ENCODE measurements at places on chromosomes 5 and 9.
A peak's percentile ranks its signal among the peaks of the same experiment; 100 is the strongest.

DNA sequence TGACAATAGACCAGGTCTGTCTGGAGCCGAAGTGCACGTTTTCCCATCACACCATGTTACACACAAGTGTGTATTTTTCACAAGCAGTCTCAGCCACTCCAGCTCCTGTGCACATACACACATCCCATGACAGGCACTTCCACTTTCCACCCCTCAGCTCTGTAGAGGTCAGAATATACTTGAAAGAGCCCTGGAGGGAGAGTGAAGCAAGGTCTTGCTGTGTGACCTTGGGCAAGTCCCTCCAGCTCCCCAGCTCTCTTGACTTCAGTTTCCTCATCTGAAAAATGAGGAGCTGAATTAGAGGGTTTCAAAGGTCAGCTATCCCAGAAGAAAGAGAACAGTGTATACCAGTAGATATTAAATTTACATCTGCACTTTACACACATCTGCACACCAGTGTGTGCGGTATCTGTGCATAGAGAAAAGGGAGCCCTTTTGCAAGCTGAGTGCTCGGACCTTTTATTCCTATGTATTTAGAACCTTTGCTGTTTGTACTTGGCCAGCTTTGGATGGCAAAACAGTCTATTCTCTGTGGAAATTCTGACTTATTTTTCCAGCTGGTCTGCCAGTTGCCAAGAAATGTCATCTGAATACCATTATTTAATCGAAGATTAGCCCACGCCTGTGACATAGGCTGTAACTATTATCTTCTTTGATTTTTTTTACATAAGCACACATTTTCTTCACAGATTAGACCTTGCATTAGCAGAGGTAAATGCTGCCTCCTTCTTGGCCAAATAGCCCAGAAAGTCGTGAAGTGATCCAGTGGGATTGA lies 528.0 kb downstream of the BNC2 start:
- DNase-seq, result no peak

DNA sequence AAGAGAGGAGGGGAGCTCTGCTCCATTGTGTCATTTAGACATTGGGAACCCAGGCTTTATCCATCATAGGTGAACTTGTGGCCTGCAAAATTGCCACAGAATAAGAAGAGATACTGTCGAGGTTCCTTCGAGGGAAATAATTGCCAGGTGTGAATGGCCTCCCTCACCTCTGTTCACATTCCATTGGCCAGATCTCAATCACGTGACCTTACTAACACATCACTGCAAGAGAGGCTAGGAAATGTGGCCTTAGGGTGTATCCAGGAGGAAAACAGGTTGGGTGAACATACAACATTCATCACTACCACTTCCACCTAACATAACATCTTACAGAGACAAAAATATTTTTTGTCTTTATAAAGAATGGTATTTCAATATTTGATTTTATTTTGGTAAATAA lies 182.1 kb downstream of the FBXL7 start:
- no peak for DNase-seq

DNA sequence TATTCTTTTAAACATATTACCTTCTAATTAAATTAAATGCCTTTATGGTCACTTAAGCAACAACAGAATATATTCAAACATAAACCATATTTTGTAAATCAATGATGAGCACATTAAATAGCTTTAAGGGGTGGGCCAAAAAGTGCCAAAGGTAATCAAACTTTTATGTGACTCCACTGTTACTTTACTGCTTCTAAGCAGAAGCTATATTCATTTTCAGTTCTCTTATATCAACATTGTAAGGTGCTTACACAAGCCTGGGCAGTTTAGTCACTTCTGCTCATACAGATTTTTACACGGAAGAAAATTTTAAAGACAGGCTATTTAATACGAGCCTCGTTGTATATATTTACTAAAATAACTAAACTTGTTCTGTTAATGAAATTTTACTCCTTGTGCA lies 29.9 kb downstream of the RFX3 start:
- DNase-seq, result no peak

DNA sequence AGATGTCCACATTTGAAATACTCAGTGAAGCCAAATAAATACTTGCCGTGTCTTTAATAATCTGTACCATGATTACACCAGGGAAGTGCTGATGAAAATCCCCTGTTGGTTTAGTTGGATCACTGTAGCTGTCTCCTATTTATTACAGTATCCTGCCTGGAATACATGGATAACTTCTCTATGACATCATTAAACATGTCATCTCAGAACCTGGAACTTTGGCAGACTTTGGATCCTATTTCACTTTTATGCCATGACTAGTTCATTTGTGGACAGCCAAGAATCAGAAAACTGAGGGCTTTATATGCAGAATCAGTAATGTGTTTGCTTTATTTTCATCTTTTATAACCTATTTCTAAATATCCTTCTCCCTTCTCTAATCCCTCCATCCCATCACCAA lies at the start of gene TXNDC8:
Gene TXNDC8, minus strand, starts transcription at position 137 of the 400 bp plus-strand sequence.
- no peak for DNase-seq

DNA sequence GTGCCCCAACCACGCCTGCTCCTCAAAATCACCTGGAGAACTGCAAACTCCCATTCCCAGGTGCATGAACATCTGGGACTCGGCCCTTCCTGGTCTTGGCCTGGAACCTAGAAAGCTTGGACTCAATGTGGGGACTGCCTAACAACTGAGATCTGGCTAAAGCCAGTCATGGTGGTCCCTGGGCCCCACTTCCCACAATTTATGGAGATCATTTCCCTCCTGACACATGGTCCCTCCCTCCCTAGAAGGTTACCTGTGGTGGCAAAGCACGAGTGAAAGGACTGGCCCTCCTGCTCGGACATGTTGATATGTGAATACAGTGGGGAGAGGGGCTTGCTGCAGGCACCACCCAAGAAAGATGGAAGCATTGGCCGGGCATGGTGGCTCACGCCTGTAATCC lies 18.8 kb downstream of the BICD2 start:
- DNase-seq, result no peak

DNA sequence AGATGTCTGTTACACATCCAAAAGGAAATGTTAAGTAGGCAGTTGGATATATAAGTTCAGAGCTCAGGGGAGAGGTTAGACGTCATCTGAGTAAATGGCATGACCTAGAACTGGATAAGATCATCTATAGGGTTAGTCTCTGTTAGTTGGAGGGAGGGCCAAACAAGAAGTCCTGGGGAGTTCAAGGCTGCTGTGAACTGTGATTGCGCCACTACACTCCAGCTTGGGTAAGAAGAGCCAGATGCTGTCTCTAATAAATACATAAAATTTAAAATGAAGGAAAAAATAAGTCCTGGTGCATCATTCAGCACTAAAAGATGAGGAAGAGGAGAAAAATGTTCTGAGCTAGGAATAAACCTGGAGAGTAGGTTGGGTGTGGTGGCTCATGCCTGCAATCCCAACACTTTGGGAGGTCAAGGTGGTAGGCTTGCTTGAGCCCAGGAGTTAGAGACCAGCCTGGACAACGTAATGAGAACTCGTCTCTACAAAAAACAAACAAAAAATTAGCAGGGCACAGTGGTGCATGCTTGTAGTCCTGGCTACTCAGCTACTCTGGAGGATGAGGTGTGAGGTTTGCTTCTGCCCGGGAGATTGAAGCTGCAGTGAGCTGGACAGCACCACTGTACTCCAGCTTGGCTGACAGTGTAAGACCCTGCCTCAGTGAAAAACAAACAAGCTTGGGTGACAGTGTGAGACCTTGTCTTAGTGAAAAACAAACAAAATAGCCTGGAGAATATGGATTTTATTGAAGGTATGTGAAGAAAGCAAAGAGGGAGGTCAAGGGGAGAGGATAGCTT lies 123.6 kb downstream of the ACTBL2 start:
- no peak for DNase-seq

- DNase-seq, result peak; percentile 19
Measured at GRCh38 chr5:81971111-81971711, 612 bp upstream of the ATG10 start.

GRCh38 chr5:43652537-43653302 lies 49.7 kb downstream of the NNT start:
- DNase-seq, result no peak

GRCh38 chr5:145830594-145830993 lies 4.5 kb downstream of the PRELID2 start:
- DNase-seq, result no peak

- DNase-seq, result no peak
Measured at GRCh38 chr9:215631-216155, 1.0 kb downstream of the DOCK8 start.

- no peak for DNase-seq
Measured at GRCh38 chr5:144522698-144523097, 352.0 kb downstream of the KCTD16 start.

DNA sequence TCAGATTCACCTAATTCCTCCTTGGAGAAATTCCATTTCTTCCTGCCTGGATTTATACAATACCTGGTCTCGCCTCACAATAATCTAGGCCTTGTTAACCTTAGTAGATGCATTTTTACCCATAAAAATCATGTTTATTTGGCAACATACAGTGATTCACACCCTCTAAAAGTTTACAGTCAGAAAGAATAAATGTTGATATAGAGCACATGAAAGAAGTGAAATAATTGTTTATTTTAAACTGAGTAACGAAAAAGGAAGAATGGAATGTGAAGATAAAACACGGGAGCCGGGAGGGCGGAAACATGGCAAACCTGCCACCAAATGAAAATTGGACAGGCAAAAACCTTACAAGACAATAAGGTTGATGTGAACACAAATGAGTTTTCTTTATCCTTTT lies 28.9 kb upstream of the KCNN2 start:
- no peak for DNase-seq

DNA sequence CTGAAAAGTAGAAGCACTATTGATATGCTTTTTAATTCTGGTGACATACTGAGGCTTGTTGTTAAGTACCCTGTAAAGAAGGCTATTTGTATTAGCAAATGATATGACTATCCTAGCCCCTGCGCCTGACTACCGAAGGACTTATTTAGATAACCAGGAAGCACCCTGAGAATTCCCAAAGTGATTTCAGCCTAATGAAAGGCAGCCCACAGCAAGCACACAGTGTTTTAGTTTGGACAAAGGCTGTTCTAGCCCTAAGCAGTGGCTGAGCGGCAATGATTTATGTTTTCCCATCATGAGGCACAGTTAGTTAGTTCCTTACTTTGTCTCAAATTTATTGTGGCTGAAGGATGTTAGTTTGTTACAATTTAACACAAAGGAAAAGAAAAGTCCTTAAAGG lies 235.3 kb downstream of the KCTD16 start:
- no peak for DNase-seq

GRCh38 chr5:11522796-11523195 lies 381.4 kb downstream of the CTNND2 start:
- no peak for DNase-seq

GRCh38 chr5:88785746-88786565 lies 97.0 kb downstream of the MEF2C start:
- peak; percentile 58 for DNase-seq

DNA sequence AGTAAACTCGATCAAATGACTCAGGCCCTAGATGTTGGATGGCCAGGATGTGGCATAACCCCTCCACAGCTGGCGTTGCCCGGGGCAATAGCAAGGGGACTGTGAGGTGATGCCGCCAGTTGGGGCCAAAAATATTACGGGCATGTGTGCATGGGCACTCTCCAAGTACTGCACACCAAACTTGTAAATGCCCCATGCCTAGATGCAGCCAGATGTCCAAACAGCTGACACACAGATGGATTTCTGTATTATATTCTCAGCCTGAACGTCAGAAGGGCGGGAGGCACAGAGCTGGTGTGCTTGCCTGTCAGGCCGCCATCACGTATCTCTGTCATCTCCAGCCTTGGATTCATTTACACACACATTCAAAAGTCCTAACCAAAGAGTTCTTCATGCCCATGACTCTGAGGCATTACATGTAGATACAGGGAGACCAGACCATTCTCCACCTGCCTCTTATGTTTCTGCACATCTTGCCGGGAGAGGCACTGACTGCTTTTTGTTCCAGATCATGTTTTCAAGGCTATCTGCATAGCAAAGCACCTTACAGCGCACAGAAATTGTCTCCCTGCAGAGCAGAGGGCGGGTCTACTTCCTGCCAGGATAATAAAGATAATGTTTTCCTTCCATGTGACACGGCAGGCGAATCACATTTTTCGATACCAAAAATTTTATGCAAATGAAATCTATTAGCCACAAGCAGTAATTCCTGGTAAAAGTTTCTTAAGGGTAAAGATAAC lies 200.9 kb upstream of the ADAMTS16 start:
- no peak for DNase-seq

DNA sequence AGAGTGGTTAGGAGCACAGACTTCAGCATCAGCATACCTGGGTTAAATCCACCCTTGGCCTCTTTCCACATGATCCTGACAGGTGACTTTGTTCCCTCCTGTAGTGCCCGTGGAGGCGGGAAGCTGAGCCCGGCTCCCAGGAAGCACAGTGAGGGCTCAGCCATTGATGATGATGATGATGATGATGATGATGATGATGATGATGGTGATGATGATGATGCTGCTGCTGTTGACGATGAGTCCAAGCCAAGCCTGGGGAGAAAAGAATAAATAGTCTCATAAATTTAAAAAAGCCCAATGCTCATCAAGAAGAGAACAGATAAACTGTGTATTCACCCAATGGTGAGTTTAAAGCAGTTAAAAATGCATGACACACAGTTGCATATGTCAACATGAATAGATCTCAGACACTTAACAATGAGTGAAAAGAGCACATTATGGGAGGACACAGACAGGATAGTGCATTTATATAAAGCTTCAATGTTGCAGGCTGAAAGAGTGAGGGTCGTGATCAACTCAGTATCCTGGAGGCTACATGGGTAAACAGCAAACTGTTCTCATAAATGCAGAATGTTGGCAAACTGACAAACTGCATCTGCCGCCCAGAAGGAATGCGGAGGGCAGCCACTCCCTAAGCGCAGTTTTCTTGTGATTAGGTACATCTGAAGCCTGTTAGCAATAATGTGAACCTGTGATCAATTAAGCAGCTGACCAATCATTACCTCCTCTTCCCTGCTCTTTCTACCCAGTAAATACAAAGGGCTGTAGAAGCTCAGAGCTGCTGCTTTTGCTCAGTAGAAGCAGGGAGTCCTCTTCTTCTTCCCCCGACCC lies 11.7 kb upstream of the CFAP157 start:
- DNase-seq, result no peak

DNA sequence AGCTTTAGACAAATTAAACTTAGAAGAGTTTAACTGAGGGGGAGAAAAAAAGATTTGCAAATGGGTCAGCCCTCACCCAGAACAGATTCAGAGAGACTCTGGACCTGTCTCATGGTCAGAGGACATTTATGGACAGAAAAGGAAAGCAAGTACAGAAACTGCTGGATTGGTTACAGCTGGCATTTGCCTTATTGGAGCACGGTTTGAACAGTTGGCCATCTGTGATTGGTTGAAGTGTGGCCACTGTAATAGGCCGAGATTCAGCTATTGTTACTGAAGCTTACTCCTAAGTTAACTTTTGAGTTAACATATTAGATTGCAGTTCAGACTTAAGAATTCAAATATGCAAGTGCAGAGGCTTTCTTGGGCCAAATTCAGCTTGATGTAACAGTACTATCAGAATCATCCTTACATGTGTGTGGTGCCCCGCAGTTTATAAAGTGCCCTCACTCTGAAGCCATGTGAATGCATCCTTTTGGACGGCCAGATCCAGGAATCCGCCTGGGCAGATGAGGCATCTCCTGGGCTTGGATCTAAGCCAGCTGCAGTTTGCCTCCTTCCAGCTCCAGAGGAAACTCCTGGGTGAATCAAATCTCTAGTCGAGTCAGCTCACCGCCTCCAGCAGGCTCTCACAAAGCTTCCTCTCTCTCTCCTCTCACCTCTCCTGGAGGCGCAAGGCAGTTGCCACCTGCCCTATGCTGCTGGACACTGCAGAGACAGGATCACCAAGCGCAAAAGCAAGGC lies 165.2 kb downstream of the ADAMTS12 start:
- no peak for DNase-seq
